ENCODE measurements at places on chromosomes 4 and X.

GRCh38 chr4:17142232-17142711, 243.8 kb upstream of the LDB2 start:
- DNase-seq = no peak

GRCh38 chrX:102808336-102808735, 87.8 kb downstream of the GPRASP3 start:
- DNase-seq = peak; percentile 40

DNA sequence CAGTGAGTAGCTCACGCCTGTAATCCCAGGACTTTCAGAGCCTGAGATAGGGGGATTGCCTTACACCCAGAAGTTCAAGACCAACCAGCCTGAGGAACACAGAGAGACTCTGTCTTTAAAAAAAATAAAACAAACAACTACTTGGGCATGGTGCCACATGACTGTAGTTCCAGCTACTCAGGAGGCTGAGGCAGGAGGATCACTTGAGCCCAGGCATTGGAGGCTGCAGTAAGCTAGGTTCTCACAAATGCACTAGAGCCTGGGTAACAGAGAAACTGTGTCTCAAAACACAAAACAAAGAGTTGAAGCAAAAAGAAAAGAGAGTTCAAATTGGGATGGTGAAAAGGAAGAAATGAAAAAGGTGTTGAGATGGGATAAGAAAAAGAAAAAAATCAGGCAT, 10.8 kb downstream of the CAMK2D start:
- no peak for DNase-seq

DNA sequence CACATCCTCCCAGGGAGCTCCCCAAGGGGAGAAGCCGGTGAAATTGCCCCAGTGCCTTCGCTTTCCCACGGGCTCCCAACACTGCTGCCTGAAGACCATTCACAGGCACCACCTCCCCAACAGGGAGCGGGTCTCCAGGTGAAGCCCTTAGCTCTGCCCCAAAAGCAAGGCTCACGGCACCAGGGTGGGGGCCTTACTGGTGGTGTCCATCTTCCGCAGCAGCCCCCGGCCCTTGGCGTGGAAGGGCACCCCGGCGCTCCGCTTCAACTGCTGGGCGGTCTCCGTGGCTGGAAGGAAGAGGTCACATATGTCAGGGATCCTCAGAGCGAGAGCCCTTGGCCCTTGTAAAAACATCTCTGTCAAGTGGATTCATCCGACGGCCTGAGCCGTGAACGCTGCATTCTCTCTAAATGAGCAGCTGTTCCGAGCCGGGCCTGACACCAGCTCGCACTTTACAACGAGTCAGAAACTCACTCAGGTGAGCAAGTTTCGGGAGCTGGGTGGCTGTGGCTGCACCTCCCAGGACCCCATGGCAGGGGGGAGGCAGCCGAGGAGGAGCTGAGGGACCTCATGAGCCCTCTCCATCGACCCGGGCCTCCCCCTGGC, 20.9 kb downstream of the NELFA start:
- DNase-seq = no peak

DNA sequence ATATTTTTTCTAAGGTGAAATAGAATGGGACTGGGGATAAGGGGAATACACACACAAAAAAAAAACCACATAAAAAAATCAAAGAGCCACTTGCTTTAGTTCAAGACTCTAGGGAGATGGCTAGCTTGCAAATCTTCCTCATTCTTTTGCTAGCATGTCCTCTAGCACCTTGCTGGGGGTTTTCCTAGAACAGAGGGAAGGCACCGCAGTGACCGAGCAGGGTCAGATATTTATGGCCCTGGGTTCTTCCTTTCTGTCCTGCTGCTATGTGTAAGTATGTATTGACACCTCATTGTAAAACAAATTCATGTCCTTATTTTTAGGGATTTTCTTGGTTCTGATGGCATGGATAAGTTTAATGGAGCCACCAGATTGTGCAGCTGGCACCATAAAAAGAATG, 81.2 kb downstream of the SHISA3 start:
- DNase-seq = no peak

- no peak for DNase-seq
Measured at GRCh38 chr4:151810476-151810875, 49.7 kb upstream of the GATB start.

DNA sequence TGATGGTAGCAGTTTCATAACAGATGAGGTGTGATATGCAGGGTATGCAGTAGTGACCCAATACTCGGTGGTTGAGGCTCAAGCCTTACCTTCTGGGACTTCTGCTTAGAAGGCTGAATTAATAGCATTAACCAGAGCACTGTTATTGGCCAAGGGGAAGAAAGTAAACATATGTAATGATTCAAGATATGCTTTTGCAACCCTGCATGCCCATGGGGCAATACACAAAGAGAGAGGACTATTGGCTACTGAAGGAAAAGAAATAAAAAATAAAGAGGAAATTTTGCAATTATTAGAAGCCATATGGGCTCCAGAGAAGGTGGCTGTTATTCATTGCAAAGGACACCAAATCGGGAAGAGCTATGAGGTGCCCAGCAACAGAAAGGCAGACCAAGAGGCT, 8.7 kb downstream of the GAGE10 start:
- no peak for DNase-seq

GRCh38 chrX:30275498-30275897, 28.6 kb downstream of the MAGEB1 start:
- DNase-seq = peak; percentile 46

DNA sequence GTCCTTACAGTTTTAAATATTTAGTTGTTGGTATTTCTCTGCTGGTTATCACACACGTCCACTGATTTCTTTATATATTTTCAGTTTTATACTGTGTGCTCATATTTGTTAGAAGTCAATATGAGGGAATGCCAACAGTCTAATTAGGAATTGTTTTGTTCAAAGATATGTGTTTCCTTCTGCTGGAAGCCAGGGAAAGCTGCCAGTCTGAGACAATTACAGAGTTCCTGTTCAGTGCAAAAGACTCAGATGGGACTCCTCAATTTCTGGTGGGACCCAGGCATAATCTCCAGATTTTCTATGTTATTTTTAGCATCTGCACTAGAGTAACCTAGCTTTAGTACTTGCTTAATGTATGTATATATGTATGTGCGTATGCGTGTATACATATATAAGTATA, 486.0 kb downstream of the GRID2 start:
- no peak for DNase-seq

DNA sequence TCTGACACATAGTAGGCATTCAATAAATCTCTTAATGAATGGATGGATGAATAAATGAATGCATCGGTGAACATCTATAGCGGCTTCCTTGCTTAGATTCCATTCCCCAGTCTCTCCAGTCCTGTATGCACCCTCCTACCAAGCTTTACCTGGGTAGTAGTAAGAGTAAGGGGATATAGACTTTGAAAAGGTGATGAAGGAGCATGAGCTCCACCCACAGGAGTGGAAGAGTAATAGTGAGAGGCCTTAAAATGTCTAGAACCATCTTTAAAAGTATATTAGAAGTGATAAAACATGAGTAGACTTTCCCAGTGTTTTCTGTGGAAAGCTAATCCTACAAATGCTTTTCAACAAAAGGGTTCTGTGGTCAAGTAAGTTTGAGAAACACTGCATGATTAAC, 35.5 kb upstream of the GPC3 start:
- peak; percentile 3 for DNase-seq

- DNase-seq = peak; percentile 61
Measured at GRCh38 chrX:39972340-39972739, 125.4 kb downstream of the BCOR start.

DNA sequence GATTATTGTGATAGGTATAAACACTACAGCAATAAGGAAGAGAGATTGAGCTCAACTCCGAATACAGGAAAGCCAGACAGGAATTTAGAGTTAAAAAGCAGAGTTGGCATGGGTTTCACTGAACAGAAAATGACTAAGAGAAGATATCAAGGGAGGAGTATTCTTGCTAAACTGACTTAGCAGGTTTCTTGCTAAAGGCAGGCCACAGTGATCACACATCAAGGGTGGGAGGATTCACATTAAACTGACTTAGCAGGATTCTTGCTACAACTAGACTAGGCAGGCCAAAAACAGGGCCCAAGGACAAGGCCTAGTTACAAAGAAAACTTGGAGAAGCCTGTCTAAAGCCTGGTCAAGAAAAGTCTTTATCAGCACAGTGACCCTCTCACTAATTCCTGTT, 195.1 kb downstream of the MAGEB5 start:
- no peak for DNase-seq

GRCh38 chr4:155773196-155773800, 14.5 kb downstream of the GUCY1B1 start:
- no peak for DNase-seq

DNA sequence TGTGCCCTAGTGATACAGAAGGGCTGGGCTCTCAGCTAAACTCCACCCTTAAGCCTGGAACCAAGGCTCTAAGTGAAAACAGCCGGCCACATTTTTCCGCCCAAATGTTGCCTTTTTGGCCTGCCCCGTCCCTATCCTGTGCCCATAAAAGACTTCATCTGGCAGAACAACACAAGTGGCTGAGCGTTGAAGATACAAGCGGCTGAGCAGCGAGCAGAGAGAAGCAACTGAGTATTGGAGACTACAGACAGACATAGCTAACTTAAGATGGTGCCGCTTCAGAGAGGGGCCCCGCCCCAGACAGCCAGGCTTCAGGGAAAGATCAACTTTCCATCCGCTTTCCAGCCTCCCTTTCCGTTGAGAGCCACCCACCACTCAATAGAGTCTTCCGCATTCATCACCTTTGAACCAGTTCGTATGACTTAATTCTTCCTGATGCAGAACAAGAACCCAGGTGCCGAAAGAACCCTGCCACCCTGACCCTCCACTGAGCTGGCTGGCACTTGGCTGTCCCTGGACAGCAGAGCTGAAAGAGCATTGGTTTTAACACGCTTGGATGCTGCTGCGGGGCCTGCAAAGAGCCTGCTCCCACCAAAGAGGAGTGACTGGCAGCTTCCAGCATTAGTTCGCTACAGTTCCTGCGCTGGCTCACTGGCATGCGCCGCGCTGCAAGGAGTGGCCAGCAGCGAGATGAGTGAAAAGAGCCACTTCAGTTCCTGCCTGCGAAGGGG, 853.2 kb upstream of the INTU start:
- DNase-seq = no peak

- peak; percentile 81 for DNase-seq
Measured at GRCh38 chr4:5050520-5051277, 581 bp upstream of the STK32B start.

GRCh38 chr4:81611221-81611620, 139.5 kb upstream of the RASGEF1B start:
- no peak for DNase-seq

DNA sequence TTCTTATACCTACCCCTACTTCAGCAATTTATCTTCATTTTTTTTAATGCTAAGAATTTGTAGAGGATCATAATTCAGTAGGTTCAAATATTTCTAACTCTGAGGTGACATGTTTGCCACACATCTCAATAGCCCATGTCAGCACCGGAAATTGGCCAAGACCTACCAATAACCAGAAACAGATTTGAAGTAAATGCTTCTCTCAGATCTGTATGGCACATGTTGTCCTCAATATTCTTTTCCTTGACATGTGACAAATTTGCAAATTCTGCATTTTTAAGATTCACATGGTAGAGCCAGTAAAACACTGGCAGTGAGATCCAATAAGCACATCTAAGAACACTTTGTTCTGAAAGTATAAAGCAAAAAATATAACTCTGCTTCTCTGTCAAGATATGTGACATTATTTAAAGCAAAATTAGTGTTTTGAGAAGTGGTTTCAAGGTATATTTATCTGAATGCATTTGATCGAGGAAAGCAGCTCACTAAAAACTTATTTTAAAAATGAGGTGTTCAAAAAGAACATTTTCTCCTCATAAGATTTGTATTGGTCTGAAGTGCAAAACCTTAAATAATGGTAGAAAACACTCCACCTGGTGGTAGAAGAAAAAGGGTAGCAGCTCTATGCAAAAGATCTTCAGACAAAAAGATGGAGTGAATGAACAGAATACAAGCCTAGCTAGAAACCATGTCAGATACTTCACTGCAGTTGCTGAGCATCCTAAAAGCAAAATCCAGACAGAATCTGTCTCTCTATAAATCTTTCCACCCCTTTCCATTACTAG, 513.8 kb upstream of the FAM241A start:
- DNase-seq = peak; percentile 12

- peak; percentile 79 for DNase-seq
Measured at GRCh38 chrX:134669378-134670098, 11.3 kb upstream of the PLAC1 start.

GRCh38 chrX:41473936-41474725, 27.0 kb downstream of the NYX start:
- no peak for DNase-seq

GRCh38 chrX:1661048-1661921, 46.4 kb downstream of the ASMT start:
- DNase-seq = no peak

GRCh38 chr4:172578712-172579111, 589.9 kb upstream of the GALNT7 start:
- DNase-seq = no peak

DNA sequence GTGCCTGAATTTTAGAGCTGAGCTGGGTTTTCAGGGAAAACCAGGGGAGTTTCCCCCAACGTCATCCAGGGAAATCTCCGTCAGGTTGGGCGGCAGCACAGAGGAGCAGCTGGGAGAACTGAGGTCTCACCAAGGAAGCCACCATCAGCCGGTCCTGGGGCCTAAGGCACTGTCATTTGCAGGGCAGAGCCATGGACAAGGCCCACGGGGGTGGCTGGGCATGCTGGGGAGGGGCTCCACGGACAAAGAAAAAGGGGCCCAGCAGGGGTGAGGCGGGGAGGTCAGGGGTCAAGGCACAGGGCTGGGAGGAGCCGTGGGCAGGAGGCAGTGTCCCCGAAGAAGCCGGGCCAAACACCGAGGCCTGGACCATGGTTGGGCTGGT, 109.8 kb downstream of the HMX1 start:
- DNase-seq = no peak

- peak; percentile 67 for DNase-seq
Measured at GRCh38 chrX:120790118-120790517, 85.5 kb downstream of the CT47B1 start.

- no peak for DNase-seq
Measured at GRCh38 chrX:98111684-98112083, 1228.0 kb downstream of the RPA4 start.

- DNase-seq = no peak
Measured at GRCh38 chr4:59484944-59485343, 1715.2 kb upstream of the ADGRL3 start.

DNA sequence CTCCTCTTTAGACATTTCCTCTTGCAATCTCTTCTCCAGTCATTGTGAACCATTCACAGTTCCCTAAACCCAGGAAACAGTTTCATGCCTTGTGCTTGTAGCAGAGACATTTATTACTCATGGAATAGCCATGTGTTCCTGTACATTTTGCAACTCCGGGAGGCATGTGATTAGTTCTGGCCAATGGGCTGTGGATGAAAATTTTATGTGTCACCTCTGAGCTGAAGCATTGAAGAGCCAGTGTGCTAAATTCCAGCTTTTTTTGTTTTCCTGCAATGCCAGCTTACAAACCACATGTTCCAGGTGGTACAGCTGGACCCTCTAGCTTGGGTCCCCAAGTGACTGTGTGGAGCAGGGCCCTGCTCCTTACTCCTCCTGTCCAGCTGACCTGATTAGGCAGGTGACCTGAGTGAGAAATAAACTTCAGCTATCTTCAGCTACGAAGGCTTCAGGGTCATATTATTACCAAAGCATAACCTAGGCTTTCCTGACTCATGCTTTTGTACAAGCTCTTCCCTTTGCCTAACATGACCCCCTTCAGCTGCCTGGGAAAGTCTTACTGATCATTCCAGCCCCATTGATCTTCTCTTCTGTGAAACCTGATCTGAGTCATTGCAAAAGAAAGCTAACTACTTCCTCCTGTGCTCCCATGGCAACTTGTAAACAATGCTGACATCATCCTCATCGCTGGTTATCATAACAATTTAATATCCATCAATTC, 200.4 kb downstream of the PTTG2 start:
- DNase-seq = peak; percentile 99

GRCh38 chrX:41110801-41111625, 25.8 kb downstream of the USP9X start:
- no peak for DNase-seq

GRCh38 chr4:119210775-119211174, 1.7 kb upstream of the USP53 start:
- DNase-seq = peak; percentile 44

Measured in kidney tubule cell (primary cell).